Central memory CD4-positive, alpha-beta T cell (primary cell): ENCODE measurements at places on chromosomes 4 and X.

DNA sequence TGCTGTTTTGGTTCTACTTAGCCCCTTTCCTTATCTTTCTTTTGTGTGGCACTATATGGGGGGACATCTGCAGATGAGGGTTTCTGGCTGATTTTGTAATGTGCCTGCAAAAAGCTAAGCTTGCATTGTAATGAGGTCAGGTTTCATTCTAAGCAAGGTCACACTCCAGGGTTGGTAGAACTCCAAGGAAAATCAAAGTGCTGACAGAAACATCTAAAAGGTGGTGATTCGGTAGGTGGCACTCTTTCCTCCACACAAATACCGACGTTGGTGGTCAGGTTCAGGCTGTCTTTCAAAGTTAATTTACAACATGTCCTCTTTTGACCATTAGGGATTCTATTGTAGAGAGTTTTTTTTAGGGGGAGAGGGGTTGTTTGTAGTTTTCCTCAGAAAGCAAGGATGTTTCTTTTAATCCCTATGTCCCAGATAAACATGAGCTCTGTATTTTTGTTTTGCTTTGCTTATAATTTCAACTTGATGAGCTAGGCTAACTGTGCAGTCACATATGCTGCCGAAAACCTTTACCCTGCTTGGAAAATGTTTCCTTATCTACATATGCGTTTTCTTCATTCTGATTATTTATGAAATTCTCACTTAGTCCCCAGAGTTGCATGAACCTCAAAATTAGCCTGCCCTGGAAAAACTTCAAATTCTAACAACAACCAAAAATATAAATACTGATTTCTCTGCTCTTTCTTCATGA, 434.2 kb downstream of the PPARGC1A start:
- no peak for DNase-seq

GRCh38 chr4:156718226-156718625, 253.4 kb downstream of the PDGFC start:
- DNase-seq, result no peak

DNA sequence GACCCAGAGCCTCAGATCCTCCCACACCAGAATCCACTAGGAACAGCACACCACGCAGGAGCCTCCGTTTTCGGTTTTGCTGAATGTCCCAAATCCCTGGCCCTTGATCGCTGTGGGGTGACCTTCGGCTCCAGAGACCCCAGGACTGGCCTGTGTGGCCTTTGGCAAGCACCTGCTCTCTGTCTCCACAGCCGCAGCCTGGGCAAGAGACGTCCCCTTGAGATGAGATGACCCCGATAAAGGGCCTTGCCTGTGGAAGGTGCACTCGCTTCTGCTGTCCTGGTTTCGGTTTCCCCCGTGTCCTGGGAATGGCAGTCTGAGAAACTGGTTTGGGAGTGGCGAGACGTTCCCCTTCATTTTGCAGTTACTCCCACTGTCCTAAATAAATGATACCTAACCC, 9.6 kb downstream of the PSAPL1 start:
- no peak for DNase-seq

- DNase-seq, result no peak
Observed at GRCh38 chr4:6768539-6768905, 14.0 kb upstream of the KIAA0232 start.

DNA sequence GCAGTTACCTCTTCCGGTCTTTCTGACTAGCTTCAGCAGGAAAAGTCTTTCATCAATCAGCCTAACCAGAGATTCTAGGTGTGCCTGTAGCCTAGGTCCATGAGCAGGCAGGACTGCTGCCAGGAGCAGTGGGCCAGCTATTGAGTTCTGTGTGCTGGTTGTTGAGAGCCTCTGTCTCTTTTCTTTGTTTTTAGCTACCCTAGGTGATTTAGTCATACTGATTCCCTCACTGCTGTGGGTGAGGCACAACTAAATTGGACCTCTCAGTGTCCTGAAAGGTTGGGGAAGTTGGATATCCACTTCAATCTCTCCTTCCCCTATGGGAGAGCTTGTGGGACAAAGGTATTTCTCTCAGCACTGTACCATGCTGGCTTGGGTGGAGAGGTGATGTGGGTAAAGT, 354.9 kb downstream of the GPAT3 start:
- no peak for DNase-seq

DNA sequence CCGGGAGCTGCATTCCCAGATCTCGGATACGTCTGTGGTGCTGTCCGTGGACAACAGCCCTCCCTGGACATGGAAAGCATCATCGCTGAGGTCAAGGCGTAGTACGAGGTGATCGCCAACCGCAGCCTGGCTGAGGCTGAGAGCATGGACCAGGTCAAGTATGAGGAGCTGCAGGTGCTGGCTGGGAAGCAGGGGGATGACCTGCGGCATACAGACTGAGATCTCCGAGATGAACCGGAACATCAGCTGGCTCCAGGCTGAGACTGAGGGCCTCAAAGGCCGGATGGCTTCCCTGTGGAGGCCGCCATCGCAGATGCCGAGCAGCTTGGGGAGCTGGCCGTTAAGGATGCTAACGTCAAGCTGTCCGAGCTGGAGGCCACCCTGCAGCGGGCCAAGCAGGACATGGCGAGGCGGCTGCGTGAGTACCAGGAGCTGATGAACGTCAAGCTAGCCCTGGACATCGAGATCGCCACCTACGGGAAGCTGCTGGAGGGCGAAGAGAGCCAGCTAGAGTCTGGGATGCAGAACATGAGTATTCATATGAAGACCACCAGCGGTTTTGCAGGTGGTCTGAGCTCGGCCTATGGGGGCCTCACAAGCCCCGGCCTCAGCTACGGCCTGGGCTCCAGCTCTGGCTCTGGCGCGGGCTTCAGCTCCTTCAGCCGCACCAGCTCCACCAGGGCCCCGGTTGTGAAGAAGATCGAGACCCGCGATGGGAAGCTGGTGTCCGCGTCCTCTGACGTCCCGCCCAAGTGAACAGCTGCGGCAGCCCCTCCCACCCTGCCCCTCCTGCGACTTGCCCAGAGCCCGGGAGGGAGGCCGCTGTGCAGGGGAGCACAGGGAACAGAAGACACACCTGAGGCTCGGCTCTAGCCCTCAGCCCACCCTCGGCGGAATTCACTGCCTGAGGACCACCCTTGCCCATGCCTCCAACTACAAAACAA, 29.4 kb upstream of the GABRA3 start:
- no peak for DNase-seq

DNA sequence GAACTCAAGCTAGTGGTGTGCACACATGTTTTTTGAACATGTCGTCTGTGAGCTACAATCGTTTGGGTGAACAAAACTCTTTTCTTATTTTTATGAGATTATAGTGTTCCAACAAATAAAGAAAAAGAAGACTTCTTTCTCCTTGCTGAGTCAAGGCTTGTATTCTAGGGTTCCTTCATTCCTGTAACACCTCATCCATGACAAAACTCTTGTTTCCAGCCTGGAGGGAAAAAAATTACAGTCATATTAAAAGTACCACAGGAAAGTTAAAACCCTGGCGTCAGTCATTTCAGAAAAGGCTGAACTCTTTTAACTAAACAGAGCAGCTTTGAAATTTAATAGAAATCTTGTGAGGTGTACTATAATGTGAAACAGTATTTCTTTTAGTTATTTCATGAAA, 79.2 kb upstream of the BOD1L1 start:
- no peak for DNase-seq

GRCh38 chrX:150253959-150254620, 109.0 kb upstream of the MAMLD1 start:
- no peak for DNase-seq

DNA sequence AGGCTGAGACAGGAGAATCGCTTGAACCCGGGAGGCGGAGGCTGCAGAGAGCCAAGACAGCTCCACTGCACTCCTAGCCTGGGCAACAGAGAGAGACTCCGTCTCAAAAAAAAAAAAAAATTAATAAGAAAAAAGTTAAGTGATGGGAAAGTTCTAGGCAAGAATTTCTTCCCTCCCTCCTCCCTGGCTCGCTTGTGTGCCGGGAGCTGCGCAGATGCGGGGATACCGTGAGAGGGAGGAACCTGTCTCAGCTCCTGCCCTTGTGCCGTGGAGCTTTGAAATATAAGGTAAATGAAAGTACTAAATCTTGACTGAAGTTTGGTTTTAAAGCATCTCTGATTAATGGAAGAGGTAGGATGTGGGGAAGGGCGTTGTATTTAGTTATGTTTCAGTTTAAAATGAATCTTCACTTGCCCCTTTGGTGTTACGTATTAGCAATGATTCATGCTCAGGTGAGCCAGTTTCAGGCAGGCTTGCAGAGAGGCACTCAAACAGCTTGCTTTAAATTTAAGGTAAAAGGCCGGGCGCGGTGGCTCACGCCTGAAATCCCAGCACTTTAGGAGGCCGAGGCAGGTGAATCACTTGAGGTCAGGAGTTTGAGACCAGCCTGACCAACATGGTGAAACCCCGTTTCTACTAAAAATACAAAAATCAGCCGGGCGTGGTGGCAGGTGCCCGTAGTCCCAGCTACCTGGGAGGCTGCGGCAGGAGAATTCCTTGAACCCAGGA, 1.4 kb upstream of the UFSP2 start:
- DNase-seq, result no peak

- no peak for DNase-seq
Observed at GRCh38 chr4:97317671-97318070, 825.6 kb downstream of the STPG2 start.

- DNase-seq, result no peak
Observed at GRCh38 chr4:121712783-121713182, 16.0 kb upstream of the ANXA5 start.

DNA sequence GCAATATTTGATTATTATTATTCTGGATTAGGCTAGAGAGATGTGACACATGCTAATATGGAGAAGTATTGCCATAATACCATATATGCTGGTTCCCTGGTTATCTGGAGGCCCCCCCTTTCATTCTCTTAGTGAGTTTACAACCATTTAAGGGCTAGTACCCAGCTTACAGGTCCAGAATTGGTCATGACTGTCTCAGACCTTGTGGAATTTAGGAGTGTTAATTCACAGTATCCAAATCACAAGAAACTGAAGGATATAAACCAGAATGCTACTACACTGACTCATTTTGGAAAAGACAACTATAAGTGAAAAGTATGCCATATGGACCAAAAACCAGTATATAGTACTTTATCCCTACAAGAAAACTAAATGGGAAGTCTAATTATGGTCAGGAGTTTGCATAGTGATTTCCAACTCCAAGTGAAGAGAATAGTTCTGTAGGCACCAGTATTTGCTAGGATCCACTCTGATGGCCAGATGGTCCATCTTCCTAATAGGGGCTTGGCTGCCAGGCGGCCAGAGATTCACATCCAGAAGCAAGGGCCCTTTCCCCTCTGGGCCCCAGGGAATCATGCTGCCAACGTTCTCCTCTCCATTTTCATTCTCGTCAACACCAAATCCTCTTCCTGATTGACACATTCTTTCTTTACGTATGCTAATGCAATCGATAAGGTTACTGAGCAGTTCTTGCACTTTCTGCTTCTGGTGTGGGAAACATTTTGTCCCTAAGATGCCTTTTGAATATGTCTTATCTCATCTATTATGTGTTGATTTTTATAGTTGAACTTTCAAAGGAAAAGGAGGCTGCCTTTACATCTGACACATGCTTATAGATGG, 123.6 kb downstream of the SHROOM3 start:
- no peak for DNase-seq

DNA sequence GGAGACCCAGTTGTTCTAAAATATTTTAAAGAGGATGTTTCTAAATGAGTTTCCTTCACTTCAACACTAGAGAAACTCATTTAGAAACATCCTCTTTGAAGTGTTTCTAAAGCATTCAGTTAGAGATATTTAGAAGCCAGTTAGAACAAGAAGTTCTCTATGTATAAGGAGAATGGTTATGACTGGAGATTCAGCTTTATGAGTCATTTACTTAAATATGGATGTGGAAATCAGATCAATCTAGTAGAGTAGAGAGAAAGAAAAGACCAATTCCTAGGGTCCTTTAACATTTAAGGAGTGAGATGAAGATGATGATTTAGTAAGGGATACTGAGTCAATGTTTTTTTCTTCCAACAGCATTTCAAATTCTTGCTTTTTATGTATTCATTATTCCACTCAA, 234.1 kb downstream of the GRXCR1 start:
- no peak for DNase-seq

DNA sequence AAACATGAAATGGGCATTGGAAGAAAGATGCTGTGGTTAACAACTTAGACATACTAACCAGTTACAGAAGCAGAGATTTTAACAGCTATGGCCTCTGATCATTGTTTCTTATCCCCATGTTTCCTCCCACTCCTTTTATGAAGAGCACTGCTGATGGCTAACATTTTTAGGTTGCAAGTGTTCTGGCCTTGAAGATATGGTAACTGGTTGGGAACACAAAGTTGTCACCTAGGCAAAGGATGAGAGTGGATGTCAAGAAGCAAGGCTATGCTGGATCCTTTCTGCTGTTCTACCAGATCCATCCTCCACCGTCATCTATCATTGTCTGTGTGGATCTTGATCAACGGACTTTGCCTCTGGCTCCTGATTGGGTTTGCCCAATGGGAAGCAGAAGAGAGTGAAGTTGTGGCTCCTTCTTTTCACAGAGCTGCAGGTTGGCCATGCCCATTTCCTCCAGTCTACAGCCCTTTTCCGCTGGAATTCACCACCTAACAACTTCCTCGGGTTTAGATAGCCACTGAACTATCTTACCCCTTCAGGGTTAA, 48.9 kb upstream of the SPP1 start:
- no peak for DNase-seq

DNA sequence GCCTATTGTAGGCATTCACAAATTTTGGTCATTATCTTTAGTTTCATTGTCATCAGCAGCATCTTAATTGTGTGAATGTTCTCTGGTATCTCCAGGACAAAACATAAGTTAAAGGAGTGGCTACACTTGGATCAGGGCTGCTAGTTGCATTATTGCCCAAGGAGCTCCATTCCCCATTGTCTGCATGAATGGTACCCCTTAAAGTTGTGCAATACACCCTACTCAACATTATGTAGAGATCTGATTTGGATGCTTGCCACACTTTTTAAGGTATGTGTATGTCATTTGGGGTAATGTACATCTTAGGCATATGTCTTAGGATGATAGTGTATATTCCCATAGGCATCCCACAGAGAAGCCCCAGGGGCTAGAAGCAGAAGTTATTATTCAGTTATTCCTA, 2.9 kb downstream of the GRXCR1 start:
- no peak for DNase-seq

DNA sequence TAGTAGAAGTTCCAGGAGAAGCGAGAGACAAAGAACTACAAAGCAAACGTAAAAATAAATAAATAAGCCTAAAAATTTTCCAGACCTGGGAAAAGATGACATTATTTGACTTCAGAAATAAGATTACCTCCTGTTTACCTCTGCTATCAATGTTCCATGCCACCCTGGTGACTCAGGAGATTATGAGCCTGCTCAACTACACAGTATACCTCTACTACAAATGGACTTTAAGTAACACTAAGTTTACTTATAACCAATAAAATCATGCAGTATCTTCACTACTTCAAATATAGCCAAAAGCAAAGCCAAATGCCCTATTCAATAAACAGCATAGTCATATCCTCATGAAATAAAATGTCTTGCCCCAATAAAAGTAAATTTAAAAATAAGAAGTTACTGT, 105.4 kb downstream of the CYLC1 start:
- no peak for DNase-seq

DNA sequence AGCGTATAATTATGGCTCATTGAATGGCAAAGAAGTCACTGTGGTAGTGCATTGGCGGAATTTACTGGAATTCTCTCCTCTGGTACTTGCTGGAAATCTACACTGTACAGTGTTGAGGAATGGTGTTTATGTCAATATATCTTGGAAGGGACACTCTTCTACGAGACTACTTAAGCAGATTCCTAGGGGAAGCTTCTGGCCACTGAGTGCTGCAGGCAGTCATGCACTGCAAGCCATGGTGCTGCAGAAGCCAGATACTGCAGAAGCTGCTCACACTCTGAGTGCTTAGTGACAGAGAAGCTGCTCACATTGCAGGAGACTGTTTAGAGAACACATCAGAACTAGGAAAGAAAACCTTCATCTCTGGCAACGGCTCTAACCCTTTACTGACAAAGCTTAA, 725.0 kb downstream of the CCSER1 start:
- DNase-seq, result no peak
